ENCODE measurements at places on chromosomes 7 and 10.

DNA sequence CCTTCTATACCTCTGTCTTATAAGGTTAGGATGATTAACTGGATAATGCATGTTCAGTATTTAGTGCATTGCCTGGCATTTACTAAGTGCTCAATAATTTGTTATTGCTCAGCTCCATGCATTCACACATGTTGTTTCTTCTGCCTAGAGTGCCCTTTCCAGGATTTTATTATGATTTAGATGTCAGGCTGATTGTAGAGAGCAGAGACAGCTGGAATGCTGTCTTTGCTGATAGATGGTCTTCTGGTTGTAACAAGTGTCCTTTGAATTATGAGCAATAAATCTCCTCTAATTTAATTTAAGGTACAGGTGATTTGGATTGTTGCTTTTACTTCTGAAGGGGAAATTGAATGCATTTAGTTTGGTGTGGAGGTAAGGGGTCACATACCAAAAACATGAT is 548.0 kb downstream of the MAGI2 start:
- DNase-seq: no peak

GRCh38 chr10:108323274-108323798 is 1158.8 kb upstream of the SORCS1 start:
- DNase-seq: no peak

DNA sequence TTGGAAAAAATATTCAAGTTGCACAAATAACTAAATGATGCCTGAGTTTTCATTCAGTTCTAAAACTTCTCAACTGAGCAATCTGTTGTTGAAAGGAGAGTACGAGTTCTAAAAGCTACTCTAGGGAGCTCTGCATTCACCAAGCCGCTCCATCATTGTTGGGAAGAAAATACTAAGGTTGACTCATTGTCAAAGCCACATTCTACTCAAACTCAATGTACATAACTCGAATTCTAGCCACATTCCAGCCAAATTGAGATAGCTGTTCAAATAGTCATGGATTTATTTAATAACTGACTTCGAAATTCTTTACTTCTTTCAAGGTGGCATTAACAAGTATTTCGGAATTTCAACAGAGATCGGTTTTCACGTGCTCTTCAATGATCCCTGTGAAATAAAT is 63.4 kb downstream of the KIAA1217 start:
- no peak for DNase-seq

GRCh38 chr7:89104748-89105685 is 309.5 kb upstream of the TEX47 start:
- DNase-seq: no peak

GRCh38 chr7:44326261-44327125 is 1.1 kb upstream of the CAMK2B start:
- DNase-seq: no peak

GRCh38 chr10:120422457-120422856 is 34.6 kb upstream of the PLPP4 start:
- DNase-seq: no peak

DNA sequence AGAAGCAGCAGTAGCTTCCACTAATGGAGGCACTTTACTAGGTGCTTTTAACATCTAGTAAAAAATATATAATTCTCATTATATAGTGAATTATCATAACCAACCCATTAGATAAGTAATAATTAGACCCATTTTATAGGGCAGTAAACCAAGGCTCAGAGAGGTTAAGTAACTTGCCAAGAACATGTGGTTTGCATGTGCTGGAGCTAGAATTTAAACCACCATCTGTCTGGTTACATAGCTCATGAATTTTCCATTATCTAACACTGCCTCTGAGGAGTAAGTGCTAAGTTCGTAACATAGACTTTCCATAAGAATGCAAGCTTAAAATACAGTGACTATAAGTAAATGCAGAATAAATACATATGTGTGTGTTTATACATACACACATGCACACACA is 41.9 kb downstream of the CREB3L2 start:
- DNase-seq: no peak

GRCh38 chr7:91311839-91312238 is 47.6 kb downstream of the FZD1 start:
- DNase-seq: no peak

DNA sequence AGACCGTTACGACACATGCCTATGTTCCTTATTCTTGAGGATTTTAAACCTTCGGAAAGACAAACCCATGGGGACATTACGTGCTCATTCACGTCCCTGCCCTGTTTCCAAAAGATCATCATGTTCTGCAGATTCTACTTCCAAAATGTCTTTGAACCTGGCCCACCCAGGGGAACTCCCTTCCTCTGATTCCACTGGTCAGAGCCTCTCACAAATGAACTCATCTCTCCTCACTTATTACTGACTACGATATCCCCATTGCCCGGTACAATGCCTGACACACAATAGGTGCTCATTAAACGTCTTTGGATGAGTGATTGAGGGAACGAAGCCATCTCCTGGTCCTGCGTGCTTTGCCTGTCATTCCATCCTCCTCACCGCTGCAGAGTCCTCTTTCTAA is 168.3 kb upstream of the RNF32 start:
- DNase-seq: no peak

GRCh38 chr7:19677180-19677579 is 31.7 kb downstream of the POLR1F start:
- no peak for DNase-seq

DNA sequence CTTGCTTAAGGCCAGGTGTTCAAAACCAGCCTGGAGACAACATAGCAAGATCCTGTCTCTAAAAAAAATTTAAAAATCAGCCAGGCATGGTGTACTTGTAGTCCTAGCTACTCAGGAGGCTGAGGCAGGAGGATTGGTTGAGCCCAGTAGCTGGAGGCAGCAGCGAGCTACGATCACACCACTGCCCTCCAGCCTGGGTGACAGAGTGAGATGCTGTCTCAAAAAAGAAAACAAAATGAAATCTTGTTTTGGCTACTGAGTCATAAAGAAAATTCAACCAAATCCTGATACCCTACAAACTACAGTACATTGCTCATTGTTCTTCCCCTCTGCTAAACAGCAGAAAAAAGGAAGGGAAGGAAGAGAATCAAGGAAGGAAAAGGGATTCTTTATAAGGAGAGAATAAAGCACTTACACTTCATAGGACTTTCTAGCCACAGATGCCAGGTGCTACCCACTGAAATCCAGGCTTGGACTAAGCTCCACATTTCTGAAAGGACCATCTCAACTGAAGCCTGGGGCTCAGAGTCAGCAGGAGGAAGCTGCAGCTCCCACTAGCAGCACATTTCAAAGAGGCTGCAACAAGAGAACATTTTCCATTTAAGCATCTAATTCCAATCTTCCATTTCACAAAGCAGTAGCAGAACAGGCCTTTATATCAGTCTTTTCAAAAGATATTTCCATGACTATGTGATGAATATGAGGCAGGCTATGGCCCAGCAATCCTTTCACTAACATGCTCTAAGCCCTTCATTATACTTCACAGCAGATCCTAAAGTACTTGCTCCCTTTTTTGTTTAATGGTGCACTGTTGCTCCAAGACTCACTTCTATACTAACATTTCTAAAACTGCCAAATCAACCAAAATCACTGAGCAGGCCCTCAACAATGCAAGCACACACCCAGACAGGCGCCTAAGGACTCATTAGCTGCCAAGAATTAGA is 13.5 kb downstream of the TNPO3 start:
- no peak for DNase-seq

DNA sequence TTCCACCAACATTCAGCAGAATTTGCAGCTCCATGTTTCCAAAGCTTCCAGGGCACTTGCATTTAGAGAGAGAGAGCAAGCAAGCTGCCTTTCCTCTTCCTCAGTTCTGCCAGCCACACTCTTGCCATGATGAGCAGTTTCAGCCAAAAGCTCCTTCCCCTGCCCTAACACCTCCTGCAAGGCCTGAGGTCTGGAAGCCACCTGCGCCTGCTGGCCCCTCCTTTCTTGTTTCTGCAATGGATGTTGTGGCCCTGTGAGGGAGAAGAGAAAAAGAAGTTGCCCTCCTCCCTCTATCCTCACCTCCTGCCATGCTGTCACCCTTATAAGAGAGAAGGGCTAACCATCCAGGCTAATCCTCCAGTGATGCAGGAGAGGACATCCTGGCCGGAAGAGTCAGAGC is 48.7 kb downstream of the IKZF1 start:
- DNase-seq: no peak

DNA sequence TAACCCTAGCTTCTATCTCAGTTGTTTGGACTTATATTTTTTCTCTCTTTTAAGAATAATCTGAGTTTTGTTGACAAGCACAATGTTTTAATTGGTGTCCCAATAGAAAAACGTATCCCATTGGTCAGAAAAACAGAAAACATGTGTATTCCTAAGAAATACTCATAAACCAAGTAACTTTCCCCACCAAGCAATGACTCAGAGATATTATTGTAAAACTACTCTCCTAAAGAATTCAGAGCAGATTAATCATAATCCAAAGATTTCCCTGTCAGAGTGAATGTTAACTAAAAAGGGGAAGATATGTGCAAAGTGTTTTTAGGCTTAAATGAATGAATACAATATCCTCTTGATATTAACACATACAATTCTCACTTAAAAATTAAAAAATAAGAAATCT is 29.4 kb upstream of the MBL2 start:
- no peak for DNase-seq

DNA sequence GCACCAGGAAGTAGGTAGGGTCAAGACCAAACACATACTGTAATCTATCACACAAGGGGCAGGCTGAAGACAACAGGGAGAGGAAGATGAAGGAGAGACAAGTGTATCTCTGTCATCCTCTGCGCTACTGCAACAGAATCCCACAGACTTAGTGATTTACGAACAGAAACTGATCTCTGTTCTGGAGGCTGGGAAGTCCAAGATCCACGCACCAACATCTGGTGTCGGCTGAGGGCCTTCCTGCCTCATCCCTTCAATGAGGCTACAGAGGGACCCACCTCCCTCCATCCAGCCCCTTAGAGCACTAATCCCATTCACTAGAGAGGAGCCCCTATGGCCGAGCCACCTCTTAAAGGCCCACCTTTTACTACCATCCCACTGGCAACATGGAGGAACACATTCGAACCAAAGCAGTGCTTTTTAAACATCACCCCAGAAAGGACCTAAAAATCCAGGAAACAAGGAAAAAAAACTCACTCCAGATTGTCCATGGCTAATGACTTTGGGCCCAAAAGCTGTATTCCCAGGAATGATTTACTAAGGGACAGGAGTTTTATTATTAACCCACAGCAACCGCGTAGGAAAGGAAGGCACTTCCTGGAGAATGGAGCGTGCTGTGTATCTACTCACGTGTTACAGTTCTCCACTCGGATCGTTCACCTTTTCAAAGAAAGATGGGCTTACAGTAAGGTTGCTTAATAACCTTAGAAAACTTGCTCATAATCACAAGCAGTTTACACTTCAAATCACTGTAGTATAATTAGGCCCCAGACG is 4.2 kb downstream of the BNIP3 start:
- no peak for DNase-seq

- DNase-seq: no peak
These were observed 92.6 kb upstream of the HECTD2 start for GRCh38 chr10:91317541-91317940.

- no peak for DNase-seq
These were observed 280.2 kb upstream of the IMMP2L start for GRCh38 chr7:111842491-111842890.

All from activated naive CD4-positive, alpha-beta T cell treated with anti-CD3 and anti-CD28 coated beads, Interleukin-2, amount 50 U/mL, for 16 hours (primary cell).